ENCODE measurements at places on chromosomes 7 and 10. TPM values are rescaled to one million over a fixed set of nuclear protein-coding genes. Genes with fewer than 3 reads are reported as not detected.
A peak's percentile ranks its signal among the peaks of the same experiment; 100 is the strongest.

DNA sequence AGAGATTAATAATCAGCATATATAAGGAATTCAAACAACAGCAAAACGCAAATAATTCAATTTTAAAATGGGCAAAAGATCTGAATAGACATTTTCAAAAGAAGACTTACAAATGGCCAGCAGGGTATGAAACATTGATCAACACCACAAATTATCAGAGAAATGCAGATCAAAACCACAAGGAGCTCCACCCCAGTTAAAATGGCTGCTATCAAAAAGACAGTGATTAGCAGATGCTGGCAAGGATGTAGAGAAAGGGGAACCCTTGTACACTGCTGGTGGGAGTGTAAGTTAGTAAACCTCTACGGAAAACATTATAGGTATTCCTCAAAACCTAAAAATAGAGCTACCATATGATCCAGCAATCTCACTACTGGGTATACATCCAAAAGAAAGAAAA, 128.0 kb upstream of the CACUL1 start:
- no peak for DNase-seq

DNA sequence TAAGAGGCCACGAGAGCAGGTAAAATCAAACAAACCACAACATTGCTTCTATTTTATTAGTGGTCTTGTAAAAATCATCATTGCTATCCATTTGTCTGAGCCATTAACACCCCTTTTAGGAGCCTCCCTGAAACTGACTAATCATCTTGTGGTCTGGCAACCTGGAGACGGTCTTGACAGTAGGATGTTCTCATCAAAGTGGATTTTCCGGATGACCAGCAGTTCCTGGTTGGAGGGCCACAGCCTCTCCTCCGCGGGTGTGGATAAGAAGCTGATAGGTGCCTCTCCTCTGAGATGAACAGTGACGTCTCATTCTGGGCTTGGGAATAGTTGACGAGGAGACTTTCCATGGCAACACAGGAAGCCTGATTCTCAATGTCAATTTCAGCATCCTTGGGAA, 490.7 kb downstream of the TYW1 start:
- DNase-seq: no peak

GRCh38 chr7:75662579-75663301, 76.0 kb downstream of the HIP1 start:
- no peak for DNase-seq

DNA sequence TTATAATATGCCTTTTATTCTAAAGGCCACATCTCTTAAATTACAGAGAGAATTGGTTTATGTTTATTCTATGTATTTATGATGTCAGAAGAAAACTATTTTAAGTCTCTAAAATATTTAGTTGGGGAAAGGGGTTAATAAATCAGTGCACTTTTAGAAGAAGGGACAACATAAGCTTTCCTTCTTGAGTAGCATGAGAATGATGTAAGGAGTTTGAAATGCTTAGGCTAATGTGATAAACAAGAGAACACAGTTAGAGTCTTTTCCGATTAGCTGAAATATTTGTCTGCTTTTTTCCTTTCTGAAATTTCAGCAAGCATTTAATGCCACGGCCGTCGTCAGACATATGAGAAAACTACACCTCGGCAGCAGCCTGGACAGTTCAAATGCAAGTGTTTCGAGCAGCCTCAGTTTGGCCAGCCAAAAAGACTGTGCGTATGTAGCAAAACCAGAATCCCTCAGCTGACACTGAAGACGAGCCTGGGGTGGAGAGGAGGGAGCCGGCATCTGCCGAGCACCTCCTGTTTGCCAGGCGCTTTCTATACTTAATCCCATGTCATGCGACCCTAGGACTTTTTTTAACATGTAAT, 176.2 kb downstream of the CCDC3 start:
- peak; percentile 81 for DNase-seq

DNA sequence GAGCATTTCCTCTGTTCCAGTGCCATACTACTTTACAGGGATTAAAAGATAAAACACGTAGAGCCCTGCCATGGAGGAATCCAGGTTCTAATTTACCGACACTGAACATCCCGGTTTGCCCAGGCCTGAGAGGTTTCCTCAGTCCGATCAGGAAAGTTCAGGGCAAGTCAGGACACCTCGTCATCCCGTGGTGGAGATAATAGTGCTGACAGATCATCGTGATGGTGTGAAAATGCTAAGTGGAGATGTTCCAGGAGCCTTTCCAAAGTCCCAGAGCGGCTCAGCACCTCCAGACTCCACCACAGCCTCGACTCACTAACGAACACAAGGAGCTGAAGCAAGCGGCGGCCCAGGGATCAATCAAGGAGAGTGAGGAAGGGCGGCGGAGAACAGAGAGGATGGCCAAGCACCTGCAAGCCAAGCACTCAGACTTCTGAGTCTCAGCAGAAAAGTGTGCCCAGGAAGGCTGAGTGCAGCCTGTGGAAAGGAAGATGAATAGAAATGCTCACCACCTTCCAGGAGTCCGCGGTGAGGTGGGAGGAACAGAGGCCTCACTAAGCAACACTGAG, 103.7 kb upstream of the VWC2 start:
- DNase-seq: no peak

GRCh38 chr7:80139236-80139635, 4.6 kb downstream of the GNAI1 start:
- DNase-seq: no peak

DNA sequence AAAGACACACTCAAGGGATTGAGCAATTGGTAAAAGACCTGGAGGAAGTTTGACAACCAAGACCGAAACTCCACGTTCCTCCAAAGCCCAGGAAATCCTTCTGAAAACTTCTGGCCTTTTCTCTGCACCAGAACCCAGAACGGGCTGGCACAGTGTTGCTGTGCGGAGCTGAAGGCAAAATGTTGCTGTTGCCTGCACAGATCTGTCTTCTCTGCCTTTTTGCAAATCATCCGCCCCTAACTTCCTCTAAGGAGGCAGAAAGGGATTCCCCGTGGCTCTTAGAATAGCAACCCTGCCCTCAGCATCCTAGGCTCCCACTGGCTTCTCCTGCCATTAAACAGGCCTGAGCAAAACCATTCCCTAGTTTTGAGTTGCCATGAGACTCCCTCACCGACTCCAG, 44.9 kb downstream of the FIGNL1 start:
- DNase-seq: no peak

DNA sequence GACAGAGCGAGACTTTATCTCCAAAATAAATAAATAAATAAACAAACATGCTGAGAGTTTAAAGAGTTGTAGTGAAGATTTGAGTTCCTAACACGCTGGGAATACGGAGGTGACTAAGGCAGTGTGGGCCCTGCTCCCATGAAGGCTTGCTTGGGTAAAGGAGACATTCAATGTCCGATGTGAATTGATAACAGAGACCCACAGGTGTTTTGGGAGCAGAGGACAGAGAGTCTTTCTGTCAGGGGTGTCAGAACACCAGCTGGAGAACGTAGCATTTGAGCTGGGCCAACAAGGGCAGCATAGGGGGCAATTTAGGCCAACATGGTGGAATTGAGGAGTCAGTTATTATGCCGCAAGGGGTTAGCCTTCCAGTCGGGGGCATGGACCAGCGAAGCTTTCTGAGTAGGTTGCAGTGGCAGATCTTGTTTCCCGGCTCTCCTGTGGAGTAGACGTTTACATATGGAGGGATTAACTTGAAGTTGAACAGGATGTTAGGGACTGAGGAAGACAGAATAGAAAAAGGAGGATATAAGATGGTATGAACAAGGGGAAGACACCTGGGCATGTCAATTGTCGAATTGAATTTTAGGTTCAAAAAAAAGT, 5.6 kb downstream of the PROSER2 start:
- DNase-seq: no peak

DNA sequence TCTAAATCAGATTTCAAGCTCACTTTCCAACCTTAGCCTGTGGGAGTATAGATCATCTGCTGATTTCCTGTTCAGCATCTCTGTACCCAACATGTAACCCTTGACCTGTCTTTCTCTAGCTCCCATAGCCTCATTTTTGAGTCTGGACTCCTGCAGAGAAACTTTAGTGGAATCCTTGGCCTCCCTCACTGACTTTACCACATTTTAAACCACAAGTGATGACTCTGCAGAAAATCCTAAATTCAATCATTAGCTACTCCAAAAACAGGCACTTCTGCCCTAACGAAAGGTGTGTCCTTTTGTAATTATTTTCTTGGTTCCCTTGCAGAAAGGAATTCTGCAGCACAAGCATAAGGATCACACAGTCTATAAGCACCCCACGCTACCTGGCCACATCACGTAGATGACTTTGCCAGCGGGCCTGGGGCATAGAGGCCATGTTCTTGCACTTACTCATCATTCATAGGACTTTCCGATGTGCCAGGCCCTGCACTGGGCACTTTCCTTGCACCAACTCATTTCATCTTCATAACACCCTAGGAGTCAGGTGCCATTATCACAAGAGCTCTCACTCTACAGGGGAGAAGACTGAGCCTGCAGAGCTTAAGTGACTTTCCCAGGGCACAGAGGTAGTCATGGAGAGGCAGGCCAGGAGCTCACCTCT, 57.2 kb upstream of the OPALIN start:
- DNase-seq: no peak

DNA sequence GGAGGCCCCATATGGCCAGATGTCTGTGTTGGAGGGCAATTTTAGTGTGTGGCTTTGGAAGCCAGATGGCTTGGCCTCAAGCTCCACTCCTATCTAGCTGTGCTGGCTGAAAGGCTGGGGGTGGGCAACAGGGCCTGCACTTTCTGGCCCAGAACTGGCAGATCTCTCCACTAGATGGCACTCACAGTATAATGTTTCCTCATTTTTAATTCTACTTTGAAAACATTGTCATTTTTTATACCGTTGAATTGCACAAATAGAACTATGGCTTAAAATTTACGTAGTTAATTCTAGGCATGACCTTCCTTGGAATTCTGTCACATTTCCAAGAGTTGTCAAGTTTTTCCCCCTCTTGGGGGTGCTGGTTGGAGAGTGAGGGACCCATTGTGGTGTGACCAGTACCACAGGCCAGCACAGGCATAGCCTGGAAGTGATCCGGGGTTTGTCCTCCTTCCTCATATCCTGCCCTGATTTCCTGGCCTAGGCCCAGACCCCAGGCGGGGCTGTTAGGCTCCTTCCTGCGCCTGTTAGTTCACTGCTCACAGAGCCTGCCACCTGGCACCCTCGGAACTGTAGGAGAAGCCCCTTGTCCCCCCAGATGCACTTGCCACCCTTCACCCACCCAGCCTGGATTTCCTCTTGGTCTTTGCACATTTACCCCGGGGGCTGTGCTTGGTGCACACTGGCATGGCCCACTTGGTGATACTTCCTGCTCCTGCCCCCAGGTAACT, 52.8 kb downstream of the ARHGAP22 start:
- peak; percentile 59 for DNase-seq

- DNase-seq: no peak
These were observed 75.9 kb upstream of the SLF2 start for GRCh38 chr10:100836891-100837290.

GRCh38 chr7:106269254-106269961, 15.4 kb downstream of the NAMPT start:
- no peak for DNase-seq

DNA sequence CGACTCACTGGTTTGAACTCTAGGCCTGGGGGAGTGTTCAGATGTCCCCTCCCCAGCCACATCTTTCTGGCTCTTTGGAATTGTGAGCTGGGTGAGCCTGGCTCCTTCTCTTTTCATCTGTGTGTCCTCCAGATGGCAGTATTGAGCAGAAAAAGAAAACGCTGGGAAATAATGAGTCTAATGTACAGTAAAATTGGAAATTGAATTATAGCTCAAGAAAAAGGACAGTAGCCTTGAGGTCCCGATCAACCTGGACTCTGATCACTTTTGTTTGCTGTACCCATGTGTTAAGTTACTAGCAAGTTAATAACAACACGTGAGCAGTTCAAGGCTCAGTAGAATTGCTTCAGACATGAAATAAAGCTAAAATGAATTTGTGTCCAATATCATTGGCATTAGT, 77.9 kb downstream of the SNX10 start:
- DNase-seq: peak; percentile 43

DNA sequence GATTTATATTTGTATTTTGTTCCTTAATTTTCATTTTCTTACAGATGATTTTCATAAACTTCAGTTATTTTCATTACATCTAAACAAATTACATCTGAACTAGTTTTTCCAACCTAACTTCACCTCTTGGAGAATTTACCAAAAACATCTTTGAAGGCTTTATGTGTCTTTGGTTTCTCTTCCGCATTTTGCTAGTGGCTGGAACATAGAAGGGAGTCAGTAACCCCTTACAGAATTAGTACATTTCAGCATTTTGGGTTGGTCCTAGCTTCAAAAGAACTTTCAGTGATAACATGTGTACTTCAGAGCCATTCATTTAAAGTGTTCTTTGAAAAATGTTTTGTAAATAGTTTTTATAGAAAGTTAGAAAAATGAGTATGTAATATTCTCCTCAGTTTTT, 169.8 kb upstream of the MTPN start:
- no peak for DNase-seq

DNA sequence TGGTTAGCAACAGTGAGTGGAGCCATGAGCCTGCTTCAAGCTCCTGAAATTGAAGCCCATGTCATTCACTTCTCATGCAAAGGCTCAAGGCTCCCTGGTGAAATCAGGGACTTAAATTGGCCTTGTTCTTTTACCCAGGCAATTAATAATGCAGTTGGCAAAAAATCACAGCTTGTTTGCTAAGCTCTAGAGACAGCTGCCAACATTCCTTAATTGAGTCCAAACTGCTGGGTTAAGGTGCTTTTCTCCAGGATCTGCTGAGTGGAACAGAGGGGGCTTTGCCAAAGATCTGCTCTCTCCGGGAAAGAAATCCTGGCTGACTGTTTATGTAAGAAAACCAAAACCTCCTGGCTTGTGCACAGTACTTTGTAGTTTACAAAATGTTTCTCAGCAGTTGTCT, 257.6 kb upstream of the GHITM start:
- DNase-seq: no peak

GRCh38 chr7:143882020-143882603, 19.9 kb downstream of the TCAF1 start:
- peak; percentile 59 for DNase-seq

DNA sequence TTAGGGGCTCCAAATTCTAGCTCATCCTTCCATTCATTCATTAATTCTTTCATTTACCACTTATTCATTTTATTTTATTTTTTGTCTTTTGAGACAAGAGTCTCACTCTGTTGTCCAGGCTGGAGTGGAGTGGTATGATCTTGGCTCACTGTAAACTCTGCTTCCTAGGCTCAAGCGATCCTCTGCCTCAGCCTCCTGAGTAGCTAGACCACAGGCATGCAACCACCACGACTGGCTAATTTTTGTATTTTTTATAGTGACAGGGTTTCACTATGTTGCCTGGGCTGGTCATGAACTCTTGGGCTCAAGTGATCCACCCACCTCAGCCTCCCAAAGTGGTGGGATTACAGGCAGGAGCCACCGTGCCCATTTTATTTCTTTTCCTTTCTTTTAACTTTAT, 31.6 kb downstream of the FGF8 start:
- no peak for DNase-seq

GRCh38 chr7:6382817-6383216, 64.9 kb downstream of the DAGLB start:
- no peak for DNase-seq

GRCh38 chr10:59748834-59749233, 4.4 kb downstream of the MRLN start:
- DNase-seq: no peak

Gene GPER1
- 2.0 TPM for total RNA-seq

Gene RNF32
- total RNA-seq: 0.56 TPM

Gene GJD4
- not detected for total RNA-seq

Gene MYPN
- 12.5 TPM for total RNA-seq

Gene DOCK4
- 14.2 TPM for total RNA-seq

Gene CCDC172
- total RNA-seq: not detected

Gene SLC18A3
- total RNA-seq: not detected

Gene LRRC4
- 0.56 TPM for total RNA-seq

Gene HIBADH
- 36.6 TPM for total RNA-seq

Gene MYO1G
- total RNA-seq: under 0.01 TPM

Gene GPR22
- total RNA-seq: not detected
